SK-N-DZ (cell line): ENCODE measurements at places on chromosomes 6 and 20.

DNA sequence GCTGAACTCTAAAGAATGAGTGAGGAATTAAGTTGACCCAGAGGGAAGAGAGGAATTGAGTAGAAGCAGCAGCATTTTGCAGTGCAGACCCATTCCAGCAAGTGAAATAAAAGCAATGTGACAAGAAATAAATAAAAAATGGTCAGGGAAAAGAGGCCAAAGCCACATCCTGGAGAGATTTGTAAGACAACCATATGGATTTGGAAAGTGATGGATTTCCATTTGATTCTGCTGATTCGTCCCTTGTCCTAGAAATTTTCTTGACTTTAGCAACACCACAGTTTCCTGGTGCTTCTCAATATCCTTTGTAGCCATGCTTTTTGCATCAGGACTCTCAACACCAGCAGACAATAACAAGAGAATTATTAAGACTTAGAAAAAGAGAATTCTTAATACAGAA is 29.8 kb downstream of the ANKEF1 start:
- DNase-seq: no peak

DNA sequence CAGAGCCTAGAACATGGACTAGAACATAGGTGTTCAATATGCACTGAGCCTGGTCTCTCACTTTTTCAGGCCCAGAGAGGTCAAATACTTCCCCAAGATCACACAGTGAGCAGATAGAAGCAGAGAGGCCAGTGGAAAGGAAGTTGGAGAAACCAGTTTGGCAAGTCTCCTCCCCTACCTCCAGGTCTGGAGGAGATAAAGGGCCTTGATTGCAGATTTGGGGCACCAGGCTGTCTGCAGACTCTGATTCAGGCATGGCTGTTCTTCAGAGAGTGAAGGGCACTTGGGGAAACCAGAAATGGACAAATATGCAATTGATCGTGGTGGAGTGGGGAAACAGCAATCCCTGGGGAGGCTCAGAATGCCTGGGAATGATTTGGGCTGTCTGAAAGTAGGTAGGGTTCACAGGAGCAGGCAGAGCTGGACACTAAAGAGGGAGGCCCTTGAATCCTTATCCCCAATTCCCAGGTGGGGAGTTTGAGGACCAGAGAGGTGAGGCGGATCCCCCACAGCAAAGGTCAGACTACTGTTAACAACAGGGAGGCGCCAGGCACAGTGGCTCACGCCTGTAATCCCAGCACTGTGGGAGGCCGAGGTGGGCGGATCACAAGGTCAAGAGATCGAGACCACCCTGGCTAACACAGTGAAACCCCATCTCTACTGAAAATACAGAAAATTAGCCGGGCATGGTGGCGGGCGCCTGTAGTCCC is 2.3 kb downstream of the PEDS1 start:
- DNase-seq: no peak

DNA sequence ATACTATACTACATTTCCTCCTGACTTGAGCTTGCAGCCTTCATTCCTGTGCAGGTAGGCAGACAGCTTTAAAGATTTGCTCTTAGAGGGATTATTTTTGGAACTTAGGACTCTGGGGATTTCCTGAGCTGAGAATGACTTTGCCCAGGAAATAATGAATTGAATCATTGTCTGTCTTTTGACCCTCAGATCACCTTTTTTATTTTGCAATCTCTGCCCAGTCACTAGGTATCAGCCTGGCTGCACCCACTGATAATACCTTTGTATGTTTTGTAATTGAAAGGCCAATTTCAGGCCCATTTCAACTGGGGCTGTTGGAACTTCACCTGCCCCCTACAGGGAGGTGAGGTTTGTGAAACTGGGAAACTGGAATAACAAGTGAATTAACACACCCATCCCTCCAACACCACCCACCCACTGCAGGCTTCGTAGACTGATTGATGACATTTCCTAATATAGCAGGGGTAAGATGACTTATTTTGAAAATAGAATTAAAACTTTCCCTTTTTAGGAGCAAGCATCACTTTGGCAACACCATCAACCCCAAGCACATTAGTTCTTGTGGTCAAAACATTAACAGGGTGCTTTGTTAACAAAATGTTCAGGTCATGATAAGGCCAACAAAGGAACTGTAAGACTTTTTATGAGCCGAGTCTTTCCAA is 157.1 kb upstream of the CENPW start:
- DNase-seq: no peak

GRCh38 chr6:119347466-119348095 is 2.0 kb downstream of the MAN1A1 start:
- no peak for DNase-seq

DNA sequence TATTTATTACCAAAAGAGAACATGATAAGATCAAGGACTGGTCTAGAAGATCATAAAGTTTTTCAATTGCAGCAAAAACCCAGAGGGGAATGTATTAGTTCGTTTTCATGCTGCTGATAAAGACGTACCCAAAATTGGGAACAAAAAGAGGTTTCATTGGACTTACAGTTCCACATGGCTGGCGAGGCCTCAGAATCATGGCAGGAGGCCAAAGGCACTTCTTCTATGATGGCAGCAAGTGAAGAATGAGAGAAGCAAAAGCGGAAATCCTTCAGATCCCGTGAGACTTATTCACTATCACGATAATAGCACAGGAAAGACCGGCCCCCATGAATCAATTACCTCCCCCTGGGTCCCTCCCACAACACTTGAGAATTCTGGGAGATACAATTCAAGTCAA is 57.7 kb upstream of the HIVEP2 start:
- DNase-seq: no peak
